HT1080 (cell line): ENCODE measurements at places on chromosomes 12 and 14.
A peak's percentile ranks its signal among the peaks of the same experiment; 100 is the strongest.

DNA sequence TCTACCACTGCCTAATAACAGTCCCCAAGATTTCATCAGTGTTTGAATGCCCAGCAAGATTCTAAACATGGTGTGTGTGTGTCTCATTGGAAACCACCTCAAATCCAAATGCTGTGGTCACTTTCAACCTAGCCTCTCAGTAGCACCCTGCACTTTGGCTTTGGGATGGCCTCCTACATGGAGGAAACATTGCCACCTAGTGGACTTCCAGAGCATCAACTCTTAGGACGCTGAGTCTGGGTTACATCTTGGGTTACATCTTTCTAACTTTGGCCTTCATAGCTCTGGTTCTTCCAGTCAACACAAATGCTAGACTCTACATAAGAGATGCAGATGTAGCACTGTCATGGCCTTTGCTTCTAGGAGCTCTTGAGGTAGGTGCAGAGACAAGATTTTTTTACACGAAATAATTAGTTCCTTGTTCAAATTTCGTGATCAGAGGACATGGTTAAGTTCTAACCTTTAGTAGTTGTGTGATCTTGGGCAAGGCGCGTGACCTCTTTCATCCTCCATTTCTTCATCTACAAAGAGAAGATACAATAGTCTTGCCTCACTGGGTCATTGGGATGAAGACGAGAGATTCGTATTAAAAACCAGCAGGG lies 113.5 kb upstream of the VASH1 start:
- peak; percentile 33 for DNase-seq

GRCh38 chr14:77133720-77134338 lies 7.8 kb downstream of the ZDHHC22 start:
- peak; percentile 38 for DNase-seq

GRCh38 chr12:9149372-9149771 lies 33.7 kb upstream of the A2M start:
- DNase-seq = no peak

DNA sequence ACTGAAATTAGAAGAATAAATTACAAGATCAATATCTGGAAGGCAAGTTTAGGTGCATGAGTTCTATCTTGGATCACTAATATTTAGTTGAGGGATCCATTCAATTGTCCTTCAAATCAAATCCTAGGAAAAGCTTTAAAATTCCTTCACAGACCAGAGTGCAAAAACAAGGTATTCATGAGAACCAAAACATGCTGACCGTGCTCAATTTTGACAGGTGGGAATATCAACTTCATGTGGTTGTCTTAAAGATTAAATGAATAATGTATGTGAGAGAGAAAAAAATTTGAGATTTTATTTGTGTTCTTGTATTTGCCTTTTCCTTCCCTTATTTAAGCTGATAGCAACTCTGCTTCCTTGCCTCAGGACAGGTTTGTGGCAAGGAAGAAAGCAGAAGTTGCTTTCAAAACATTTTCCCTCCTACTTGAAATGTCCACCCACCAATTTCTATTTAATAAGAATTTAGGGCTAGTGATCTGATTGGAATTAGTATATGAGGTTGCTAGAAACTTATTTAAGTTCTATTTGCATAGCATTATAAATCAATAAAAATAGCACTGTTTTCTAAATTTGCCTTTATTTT lies 4.9 kb upstream of the PPP1R12A start:
- DNase-seq = no peak

DNA sequence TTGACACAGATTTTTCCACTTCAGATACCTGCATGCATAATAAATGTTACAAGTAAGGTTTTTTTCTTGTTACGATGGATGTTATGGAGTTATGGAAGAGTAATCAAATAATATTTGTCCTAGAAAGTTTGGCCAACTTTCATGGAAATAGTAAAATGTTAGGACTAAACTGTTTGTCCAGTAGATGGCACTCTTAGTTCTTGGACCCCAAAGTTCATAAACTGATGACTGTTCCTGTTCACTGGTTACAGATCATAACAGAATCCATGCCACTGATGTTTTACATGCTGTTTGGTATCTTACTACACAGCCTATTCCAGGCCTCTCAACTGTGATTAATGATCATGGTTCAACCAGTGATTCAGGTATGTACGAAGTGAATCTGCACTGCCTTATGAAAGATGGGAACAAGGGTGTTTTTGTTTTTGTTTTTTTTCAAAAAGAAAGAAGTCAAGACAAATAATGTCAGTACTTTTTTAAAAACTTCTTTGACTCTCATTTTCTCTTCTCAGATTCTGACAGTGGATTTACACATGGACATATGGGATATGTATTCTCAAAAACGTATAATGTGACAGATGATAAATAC lies 48.8 kb upstream of the SLCO1C1 start:
- DNase-seq = peak; percentile 32
